Transverse colon (tissue), 4 donors: ENCODE measurements at places on chromosomes 7 and 10. TPM values are rescaled to one million over a fixed set of nuclear protein-coding genes. Genes with fewer than 3 reads are reported as not detected.

Gene SFTPA1
- total RNA-seq = not detected

Gene EBF3
- total RNA-seq = 0.37 TPM

GRCh38 chr7:370259-370625 lies 80.3 kb downstream of the FOXL3 start:
- no peak overlapping the region for H3K27ac ChIP-seq
- peaks cover 8% of the 10 kb centered on the region for H3K27me3 ChIP-seq

DNA sequence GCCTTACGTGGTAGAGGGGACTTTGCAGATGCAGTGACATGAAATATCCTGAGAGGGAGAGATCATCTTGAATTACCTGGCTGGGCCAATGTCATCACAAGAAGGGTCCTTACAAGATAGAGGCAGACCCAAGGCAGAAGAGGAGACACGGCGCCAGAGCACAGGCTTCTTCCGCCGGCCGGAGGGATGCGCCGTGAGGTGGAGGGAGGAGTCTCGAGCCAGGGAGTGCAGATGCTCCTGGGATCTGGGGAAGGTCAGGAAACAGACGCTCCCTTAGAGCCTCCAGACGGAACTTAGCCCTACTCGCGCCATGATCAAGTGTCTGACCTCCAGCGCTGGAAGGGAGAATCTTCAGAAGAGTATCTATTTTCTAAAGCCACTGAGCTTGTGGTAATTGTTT lies 304.8 kb downstream of the GLRX3 start:
- H3K36me3 ChIP-seq = no peaks in the 10 kb centered on the region
- H3K27me3 ChIP-seq = no peaks in the 10 kb centered on the region
- DNase-seq = no peak
- H3K4me3 ChIP-seq = no peak overlapping the region
- no peak overlapping the region for H3K27ac ChIP-seq
- no peaks in the 10 kb centered on the region for H3K4me1 ChIP-seq

GRCh38 chr10:112335868-112336265 lies 38.0 kb upstream of the ACSL5 start:
- peak overlapping the region; percentile 87 for H3K27ac ChIP-seq
- peaks cover 59% of the 10 kb centered on the region for H3K4me1 ChIP-seq
- H3K36me3 ChIP-seq = no peaks in the 10 kb centered on the region
- H3K4me3 ChIP-seq = no peak overlapping the region
- peak; percentile 76 for DNase-seq
- H3K27me3 ChIP-seq = no peaks in the 10 kb centered on the region

DNA sequence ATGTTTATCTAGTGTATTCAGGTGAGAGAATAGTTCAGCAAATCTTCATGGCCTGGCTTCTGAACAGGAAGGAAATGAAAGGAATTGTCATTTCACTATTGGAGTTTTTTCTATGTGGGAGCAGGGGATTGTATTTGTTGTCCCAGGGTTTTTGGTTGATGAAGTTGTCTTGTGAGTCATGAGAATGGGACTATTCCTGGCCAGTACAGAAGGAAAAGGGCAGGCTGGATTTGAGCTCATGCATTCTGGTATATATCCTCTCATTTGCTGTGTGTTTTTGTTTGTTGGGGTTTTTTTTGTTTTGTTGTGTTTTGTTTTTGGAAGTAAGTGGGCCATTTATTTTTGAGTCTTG lies 101.2 kb upstream of the MKLN1 start:
- no peak overlapping the region for H3K4me3 ChIP-seq
- no peaks in the 10 kb centered on the region for H3K27me3 ChIP-seq
- no peaks in the 10 kb centered on the region for H3K36me3 ChIP-seq

GRCh38 chr7:104604706-104605105 lies 276.3 kb downstream of the LHFPL3 start:
- H3K4me1 ChIP-seq = no peaks in the 10 kb centered on the region
- H3K36me3 ChIP-seq = no peaks in the 10 kb centered on the region
- H3K27ac ChIP-seq = no peak overlapping the region
- H3K4me3 ChIP-seq = no peak overlapping the region
- no peak for DNase-seq

GRCh38 chr7:98869027-98869596 lies 702 bp downstream of the TMEM130 start:
- no peak for DNase-seq
- no peaks in the 10 kb centered on the region for H3K36me3 ChIP-seq
- H3K27me3 ChIP-seq = peaks cover 51% of the 10 kb centered on the region
- H3K4me3 ChIP-seq = peak overlapping the region; percentile 22
- no peaks in the 10 kb centered on the region for H3K4me1 ChIP-seq

DNA sequence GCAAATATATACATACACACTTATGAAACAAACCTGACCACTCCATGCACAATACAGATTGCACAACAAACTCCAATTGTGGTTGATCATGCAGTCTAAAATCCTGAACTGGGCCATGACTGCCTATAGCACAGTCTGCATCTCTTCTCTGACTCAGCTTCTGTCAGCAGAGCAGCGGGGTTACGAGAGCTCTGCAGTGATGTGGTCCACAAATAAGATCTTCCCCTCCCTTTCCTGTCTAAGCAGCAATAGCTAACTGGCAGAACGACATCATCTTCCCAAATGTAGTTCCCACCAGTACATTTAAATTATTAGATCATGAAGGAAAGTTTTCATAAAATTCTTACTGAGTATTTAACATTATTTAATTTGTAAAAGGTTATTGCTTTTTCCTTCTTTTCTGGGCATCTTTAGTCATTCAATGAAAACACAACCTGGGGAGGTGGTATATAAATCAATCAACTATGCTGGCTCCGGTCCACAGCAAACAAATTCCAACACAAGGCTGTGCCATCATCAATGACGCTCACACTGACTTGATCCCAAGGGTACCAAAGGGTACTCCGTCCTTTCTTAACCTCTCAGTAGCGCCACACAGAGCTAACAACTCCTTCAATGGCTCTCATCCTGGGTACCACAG lies 17.1 kb downstream of the ARHGAP21 start:
- H3K4me3 ChIP-seq = no peak overlapping the region

GRCh38 chr7:38585572-38586354 lies 45.4 kb downstream of the AMPH start:
- no peak overlapping the region for H3K4me3 ChIP-seq
- H3K36me3 ChIP-seq = no peaks in the 10 kb centered on the region
- no peaks in the 10 kb centered on the region for H3K4me1 ChIP-seq
- H3K27ac ChIP-seq = no peak overlapping the region
- H3K27me3 ChIP-seq = no peaks in the 10 kb centered on the region

Gene CALCR
- total RNA-seq = not detected

DNA sequence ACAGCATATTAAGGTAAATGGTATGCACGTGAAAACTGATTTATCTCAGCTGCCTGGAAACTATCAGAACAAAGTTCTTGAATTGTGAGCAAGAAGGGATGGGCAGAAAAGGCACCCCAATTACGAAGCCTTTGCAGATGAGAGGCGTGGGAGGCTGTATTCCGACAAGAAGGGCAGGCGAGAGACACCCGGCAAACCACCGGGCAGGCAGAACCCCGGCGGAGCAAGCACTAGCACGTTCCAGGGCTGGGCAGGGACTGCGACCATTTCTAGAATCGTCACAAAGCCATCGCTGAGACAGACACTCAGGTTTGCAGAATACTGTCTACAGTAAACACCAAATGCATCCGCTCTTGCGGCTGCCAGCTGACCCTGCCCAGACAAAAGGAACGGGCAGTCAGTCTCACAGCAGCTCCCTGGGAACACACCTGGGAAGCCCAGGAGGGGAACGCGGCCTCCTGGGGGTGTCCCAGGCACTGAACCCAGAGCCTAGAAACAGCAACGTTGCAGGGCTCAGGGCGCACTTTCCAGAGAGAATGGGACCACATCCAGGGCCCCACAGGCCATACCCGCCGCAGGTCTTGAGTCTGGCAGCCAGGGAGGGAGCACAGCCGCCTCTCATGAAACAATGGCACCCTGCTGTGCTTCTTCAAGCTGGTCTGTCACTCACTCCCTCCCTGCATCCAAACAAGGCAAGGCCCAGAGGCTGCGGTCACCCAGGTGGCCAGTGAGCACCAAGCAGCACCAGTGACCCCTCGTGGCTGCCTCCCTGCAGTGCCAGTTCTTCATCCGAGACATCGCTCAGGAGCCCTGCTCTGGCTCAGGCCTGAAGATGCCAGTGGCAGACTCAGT lies 261.9 kb downstream of the PTPRN2 start:
- H3K36me3 ChIP-seq = no peaks in the 10 kb centered on the region
- H3K4me1 ChIP-seq = no peaks in the 10 kb centered on the region
- DNase-seq = peak; percentile 16

Gene SAMD9
- 25.6 TPM for total RNA-seq

Gene TMEM176A
- total RNA-seq = 182 TPM

GRCh38 chr10:986137-986825 lies 2.0 kb upstream of the GTPBP4 start:
- no peak overlapping the region for H3K4me3 ChIP-seq
- H3K4me1 ChIP-seq = peaks cover 11% of the 10 kb centered on the region
- H3K27me3 ChIP-seq = no peaks in the 10 kb centered on the region
- no peaks in the 10 kb centered on the region for H3K36me3 ChIP-seq
- H3K27ac ChIP-seq = no peak overlapping the region

Gene SUN3
- total RNA-seq = not detected
